ENCODE measurements at places on chromosomes 6 and 20. TPM values are rescaled to one million over a fixed set of nuclear protein-coding genes. Genes with fewer than 3 reads are reported as not detected.

GRCh38 chr6:56683882-56684281 lies 41.2 kb upstream of the DST start:
- no peak overlapping the region for H3K27ac ChIP-seq
- no peak overlapping the region for H3K4me3 ChIP-seq
- no peaks in the 10 kb centered on the region for H3K4me1 ChIP-seq
- H3K27me3 ChIP-seq: no peaks in the 10 kb centered on the region

- no peak overlapping the region for H3K4me3 ChIP-seq
- no peak for DNase-seq
- H3K27me3 ChIP-seq: no peaks in the 10 kb centered on the region
- H3K36me3 ChIP-seq: no peaks in the 10 kb centered on the region
- H3K27ac ChIP-seq: no peak overlapping the region
Measured at GRCh38 chr6:163828038-163828795, 413.7 kb downstream of the QKI start.

DNA sequence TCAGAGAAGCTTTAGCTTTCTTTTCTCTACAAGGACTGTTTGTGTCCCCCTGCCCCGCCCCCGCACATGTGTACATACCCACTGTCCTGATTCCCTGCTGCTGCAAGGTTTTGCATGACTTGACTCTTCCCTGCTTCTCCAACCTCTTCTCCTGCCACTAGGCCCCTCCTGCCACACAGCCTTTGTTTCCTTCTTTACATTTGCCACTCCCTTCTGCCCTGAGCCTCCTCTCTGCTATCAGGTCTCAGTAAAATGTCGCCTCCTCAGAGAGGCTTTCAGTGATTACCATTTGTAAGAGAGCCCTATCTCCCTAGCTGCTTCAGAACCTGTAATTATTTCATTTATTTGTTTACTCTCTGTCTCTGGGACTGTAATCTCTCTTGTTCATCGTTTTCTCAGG lies 56.4 kb upstream of the VSTM2L start:
- H3K27me3 ChIP-seq: no peaks in the 10 kb centered on the region
- peaks cover 17% of the 10 kb centered on the region for H3K36me3 ChIP-seq
- H3K27ac ChIP-seq: no peak overlapping the region
- no peak for DNase-seq
- H3K4me3 ChIP-seq: no peak overlapping the region

GRCh38 chr6:136289579-136290409 lies at the start of gene BCLAF1:
BCLAF1 (minus strand) TSS chr6:136289846; CDS start chr6:136279866, 9,980 bp downstream.
- DNase-seq: peak; percentile 100
- peak within 1 kb of the TSS; percentile 97 for H3K4me3 ChIP-seq
- H3K27ac ChIP-seq: peak within 1 kb of the TSS; percentile 100
- H3K36me3 ChIP-seq: no peaks in the 10 kb centered on the region
- H3K4me1 ChIP-seq: peaks cover 4% of the 10 kb centered on the region
- H3K27me3 ChIP-seq: no peaks in the 10 kb centered on the region

GRCh38 chr20:50716518-50716917 lies 14.9 kb upstream of the PARD6B start:
- H3K27ac ChIP-seq: no peak overlapping the region
- no peaks in the 10 kb centered on the region for H3K36me3 ChIP-seq

- H3K36me3 ChIP-seq: no peaks in the 10 kb centered on the region
- peak overlapping the region; percentile 79 for H3K27ac ChIP-seq
- H3K4me3 ChIP-seq: peak overlapping the region; percentile 43
- DNase-seq: peak; percentile 87
- peaks cover 7% of the 10 kb centered on the region for H3K4me1 ChIP-seq
- H3K27me3 ChIP-seq: no peaks in the 10 kb centered on the region
Measured at GRCh38 chr6:169725125-169726048, 1.1 kb upstream of the PHF10 start.

BCLAF1 gene
- 132 TPM for total RNA-seq

- no peaks in the 10 kb centered on the region for H3K36me3 ChIP-seq
- H3K4me3 ChIP-seq: no peak overlapping the region
- no peaks in the 10 kb centered on the region for H3K27me3 ChIP-seq
- H3K4me1 ChIP-seq: no peaks in the 10 kb centered on the region
Measured at GRCh38 chr6:12580290-12580689, 136.3 kb upstream of the PHACTR1 start.

ACSS1 gene
- 30.6 TPM for total RNA-seq

STAU1 gene
- 85.4 TPM for total RNA-seq

GRCh38 chr6:155962276-155962675 lies 506.6 kb upstream of the NOX3 start:
- H3K27ac ChIP-seq: no peak overlapping the region
- H3K27me3 ChIP-seq: no peaks in the 10 kb centered on the region
- no peak overlapping the region for H3K4me3 ChIP-seq
- H3K36me3 ChIP-seq: no peaks in the 10 kb centered on the region
- H3K4me1 ChIP-seq: no peaks in the 10 kb centered on the region

GRCh38 chr6:106823732-106824351 lies 150.7 kb downstream of the CD24 start:
- peak; percentile 79 for DNase-seq
- H3K4me3 ChIP-seq: no peak overlapping the region
- H3K27ac ChIP-seq: peak overlapping the region; percentile 78
- H3K27me3 ChIP-seq: no peaks in the 10 kb centered on the region
- H3K36me3 ChIP-seq: no peaks in the 10 kb centered on the region
- H3K4me1 ChIP-seq: peaks cover 9% of the 10 kb centered on the region
